Astrocyte (in vitro differentiated cells and primary cell): ENCODE measurements at places on chromosomes 12 and 14. TPM values are rescaled to one million over a fixed set of nuclear protein-coding genes. Genes with fewer than 3 reads are reported as not detected.

Gene TAC3
- total RNA-seq = 1.3 and 2.5 TPM in 2 replicates

Gene SLC10A1
- total RNA-seq = not detected in 2 replicates

Gene CCDC92
- 38.9 and 39.8 TPM in 2 replicates for total RNA-seq

Gene APOLD1
- 0.38 and 0.70 TPM in 2 replicates for total RNA-seq

Gene WDR89
- 13.2 and 15.0 TPM in 2 replicates for total RNA-seq

Gene SERPINA12
- total RNA-seq = not detected in 2 replicates

GRCh38 chr12:98738002-98738401 lies 92.9 kb downstream of the APAF1 start:
- DNase-seq = no peak

DNA sequence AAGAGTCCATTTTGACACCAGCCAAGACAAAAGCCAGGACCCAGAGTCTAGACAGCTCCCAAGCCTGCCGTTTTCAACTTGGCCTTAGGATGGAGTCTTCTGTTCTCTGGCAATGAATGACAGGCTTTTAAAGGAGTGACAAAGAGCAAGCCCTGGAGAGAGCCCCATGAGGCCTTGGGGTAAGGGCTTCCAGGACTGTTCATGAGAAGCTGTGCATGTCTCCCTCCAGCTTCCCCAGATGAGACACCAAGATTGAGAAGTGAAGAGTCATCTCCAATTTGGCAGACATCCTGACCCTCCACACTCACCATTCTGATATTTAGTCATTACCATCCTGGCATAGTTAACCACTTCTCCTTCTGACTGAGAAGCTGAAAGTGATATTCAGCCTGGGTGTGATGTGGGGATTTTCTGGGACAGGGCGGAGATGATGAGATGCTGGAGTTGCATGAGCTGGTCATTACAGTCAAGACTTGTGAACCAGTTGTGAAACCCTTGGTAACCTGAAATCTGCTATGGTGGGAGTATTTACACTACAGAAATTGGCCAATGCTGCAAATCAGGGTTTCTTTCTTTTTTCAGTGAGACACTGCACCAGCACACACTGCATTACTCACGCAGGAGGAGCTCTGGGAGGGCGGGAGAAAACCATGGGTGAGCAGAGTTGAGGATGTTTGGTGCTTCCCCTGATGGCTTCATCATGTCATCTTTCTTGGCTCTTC lies 77.8 kb downstream of the VCPKMT start:
- DNase-seq = peak; percentile 95

- no peak for DNase-seq
These were observed 479.8 kb downstream of the ZFP36L1 start for GRCh38 chr14:68312884-68313610.

DNA sequence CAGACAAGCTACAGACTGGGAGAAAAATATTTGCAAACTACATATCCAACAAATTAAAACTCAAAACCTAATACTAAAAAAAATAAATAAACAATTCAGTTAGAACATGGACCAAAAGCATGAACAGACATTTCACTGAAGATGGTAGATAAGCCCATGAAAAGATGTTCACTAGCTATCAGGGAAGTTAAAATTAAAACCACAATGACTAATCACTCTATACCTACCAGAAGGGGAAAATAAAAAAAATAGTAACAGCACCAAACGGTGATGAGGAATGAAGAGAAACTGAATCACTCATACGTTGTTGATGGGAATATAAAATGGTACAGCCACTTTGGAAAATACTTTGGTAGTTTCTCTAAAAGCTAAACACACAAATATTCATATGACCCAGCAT lies 31.1 kb upstream of the DHRS7 start:
- no peak for DNase-seq

DNA sequence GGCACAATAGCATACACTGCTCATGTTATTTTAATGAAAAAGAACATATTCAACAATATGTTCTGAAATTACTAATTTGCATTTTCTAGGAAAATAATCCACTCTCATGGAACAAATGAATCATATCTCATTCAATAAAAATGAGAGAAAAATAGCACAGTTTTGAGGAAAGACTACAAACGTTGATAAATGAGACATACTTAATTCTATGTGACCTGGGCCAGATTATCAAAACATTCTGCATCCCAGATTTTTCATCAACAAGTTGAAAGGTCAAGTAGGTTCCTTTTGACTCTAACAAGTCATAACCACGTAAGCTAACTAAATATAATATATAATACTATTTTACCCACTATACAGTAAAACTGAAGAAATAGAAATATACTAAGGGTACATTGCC lies 296.7 kb downstream of the CEP128 start:
- no peak for DNase-seq

DNA sequence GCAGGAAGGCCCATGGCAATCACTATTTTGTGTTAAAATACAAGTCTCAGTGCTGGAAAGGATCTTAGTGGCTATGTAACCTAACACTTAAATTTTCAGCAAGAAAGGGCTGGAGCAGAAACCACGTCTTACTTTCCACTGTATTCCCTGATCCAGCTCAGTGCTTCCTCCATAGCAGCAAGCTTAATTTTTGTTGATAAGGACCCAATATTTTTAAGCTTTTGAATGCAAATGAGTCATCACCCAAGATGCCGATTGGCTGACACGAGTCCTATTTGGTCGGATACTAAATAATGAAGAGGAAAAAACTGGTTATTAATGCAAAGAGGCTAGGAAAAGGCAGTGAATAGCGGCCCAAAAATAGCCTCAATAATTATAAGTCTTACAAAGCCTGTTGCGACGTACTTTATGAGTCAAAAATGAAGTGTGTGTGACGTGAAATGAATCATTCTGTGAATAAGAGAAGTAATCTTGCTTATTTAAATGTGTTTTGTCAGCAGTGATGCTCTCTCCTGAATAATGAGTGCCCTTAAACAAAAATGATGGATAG lies 46.9 kb upstream of the IGF1 start:
- peak; percentile 76 for DNase-seq

- no peak for DNase-seq
These were observed 185.3 kb upstream of the CCDC196 start for GRCh38 chr14:66300886-66301285.

GRCh38 chr12:6770600-6770999 lies 1.7 kb upstream of the LAG3 start:
- no peak for DNase-seq

GRCh38 chr14:94615823-94616570 lies 3.8 kb downstream of the SERPINA3 start:
- DNase-seq = no peak

DNA sequence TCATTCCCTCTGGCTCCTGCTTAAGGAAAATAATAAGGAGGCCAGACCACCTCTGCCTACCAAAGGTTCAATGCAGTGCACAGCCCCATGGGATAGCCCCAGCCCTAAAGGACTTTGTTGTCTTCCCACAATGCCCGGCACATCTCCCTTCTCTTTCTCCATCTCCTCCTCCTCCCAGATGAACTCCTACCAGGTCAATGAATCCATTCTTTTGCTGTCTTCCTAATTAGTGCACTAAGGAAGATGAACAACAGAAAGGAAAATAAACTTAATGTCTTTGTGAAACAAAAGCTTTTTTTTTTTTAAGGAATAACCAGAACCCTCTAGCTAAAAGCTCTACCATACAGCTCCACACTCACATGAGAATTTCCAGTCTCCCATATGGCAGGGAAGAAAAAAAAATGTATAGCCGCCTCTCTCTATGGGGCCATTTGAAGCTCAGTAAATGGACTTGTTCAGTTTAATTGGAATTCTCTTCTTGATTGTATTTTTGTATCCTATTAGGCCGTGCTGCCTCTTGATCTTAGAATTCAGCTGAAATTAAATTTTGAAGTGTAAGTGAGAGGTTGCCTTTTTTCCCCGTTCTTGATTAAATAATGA lies 41.8 kb upstream of the HSPB8 start:
- no peak for DNase-seq
